ENCODE measurements at places on chromosomes 2 and 18.

GRCh38 chr2:80348953-80349352 lies 44.4 kb upstream of the LRRTM1 start:
- no peak for DNase-seq

GRCh38 chr2:158559252-158559651 lies 102.5 kb downstream of the PKP4 start:
- no peak for DNase-seq

DNA sequence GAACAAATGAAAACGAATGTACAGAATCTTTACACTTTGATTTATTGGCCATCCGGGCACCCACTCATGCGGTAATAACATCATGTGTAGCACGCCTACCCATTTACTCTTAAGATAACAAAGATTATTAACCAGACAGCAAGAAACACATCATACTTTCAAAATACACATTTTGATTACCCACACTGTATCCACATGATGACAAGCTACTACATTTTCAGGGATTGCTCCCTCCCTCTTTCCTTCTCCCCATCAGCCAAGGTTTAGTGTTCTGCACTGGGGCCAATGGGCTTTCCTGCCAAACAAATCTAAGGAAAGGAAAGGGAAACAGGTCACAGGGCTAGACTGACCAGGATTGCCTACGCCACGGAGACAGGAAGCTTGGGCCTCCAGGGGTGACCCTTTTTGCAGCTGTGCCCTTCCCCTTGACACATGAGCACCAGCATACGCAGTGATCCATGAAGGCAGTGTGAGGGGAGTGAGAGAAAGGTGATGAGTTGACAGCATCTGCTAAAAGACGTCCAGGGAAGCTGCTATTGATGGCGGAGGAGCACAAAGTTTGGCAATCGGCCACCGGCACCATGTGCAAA lies 76.5 kb downstream of the ZNF521 start:
- DNase-seq = no peak

- DNase-seq = no peak
These were observed 272.4 kb downstream of the DCC start for GRCh38 chr18:52612406-52612805.

DNA sequence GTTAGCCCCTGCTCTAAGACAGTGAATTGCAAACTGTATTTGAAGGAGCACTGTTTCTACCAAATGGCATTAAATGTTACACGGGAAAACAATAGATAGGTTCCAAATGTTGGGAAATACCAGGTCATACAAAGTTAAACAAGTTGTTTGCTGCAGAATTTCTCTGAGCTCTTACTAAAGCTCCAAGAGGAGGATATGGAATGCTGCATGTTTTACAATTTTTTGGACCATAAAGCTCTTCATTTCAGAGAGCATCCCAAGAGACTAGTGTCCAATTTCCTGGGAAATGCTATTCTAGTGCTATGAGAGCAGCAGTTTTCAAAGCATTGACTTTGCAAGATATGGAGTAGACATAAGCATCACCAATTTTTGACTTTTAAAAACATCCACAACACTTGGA lies 155.6 kb upstream of the CCDC68 start:
- DNase-seq = no peak

DNA sequence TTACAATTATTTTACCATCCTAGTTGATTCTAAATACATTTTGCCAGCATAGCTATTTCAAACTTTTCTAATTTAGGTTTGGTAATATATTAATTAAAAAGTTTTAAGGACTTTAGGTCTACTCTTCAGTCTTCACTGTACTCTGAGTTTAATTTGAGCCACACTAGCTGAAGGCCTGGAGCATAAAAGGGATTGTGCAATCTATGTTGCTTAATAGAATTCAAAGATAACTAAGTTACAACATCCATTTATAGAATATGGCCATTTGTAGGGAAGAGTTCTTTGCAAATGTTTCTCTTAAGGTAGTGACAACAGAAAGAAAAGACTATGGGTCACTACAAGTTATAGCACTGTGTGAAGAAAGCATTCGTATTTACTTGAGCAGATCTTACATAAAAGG lies 702.2 kb upstream of the NRXN1 start:
- DNase-seq = no peak

DNA sequence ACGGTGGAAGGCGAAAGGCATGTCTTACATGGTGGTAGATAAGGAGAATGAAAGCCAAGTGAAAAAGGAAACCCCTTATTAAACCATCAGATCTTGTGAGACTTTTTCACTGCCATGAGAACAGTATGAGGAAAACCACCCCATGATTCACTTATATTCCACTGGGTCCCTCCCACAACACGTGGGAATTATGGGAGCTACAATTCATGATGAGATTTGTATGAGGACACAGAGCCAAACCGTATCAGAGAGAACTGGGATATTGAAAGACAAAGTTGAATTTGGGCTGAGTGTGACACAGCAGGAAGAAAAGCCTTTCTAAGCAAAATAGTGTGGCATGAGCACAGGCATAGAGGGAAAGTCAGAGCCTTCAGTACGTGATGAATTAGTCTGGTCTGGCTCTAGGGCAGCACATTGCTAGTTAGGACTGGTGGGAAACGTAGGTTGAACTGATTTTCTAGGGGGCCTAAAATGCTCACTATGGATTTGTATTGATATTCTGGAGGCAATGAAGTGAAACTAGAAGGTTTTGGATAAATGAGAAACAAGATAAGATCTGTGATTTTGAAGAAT lies 84.8 kb upstream of the RND3 start:
- DNase-seq = no peak

- no peak for DNase-seq
These were observed 4.0 kb downstream of the NCL start for GRCh38 chr2:231460073-231460835.

GRCh38 chr2:116582850-116583249 lies 1231.6 kb upstream of the DDX18 start:
- DNase-seq = no peak

- peak; percentile 39 for DNase-seq
These were observed 36.2 kb downstream of the ASB1 start for GRCh38 chr2:238462782-238463396.

DNA sequence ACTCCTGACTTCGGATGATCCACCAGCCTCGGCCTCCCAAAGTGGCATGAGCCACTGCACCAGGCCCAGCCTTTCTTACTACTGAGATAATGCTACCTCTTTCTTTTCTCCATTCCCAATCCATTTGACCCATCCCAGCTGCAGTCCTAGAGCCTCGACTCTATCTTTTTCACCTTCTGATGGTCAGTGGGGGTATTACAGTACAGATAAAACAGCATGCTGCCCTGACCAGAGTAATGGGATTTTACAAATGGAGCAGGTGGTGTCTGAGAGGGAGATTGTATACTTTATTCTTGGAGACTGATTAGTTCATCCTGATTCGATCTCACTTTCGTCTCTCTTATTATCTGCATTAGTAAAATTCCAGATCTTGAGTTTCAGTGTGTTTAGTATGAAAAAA lies 238.6 kb upstream of the TNP1 start:
- no peak for DNase-seq

- DNase-seq = no peak
These were observed 378.6 kb upstream of the CWC22 start for GRCh38 chr2:180385601-180386201.

DNA sequence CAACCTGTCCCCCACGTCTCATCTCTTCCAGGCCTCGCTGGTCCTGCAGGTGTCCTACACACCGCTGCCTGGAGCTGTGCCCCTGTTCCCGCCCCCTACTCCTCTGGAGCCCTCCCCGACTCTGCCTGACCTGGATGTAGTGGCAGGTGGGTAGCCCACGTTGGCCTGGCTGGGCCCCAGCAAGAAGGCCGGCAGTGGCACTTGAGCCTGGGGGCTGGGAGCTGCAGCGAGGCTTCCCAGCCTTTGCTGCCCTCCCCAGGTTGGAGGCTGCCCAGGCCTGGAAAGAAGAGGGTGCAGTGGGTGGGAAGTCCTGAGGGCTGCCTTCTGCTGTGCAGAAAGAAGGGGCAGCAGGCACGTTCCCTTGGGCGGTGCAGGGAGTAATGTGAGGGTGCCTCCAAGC lies 58.4 kb downstream of the DYSF start:
- no peak for DNase-seq

DNA sequence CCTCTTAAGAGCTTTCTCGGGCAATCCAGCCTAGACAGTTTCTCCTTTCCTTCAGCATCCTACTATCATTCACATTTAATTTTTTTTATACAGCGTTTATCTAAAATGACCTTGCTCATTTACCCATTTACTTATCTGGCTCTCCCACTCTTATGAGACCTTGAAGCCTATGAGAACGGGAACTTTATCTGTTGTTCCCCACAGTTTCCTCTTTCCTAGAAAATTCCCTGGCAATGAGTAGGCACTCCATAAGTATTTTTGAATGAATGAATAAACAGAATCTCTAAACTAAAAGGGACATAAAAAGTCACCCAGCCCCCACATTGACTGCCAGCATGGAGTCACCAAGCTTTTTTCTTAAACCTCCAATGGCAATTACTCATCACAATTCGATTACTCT lies 353.2 kb downstream of the METTL4 start:
- no peak for DNase-seq

Data from cerebellar cortex (tissue), 1 donor.